ENCODE measurements at places on chromosomes 1 and 21. TPM values are rescaled to one million over a fixed set of nuclear protein-coding genes. Genes with fewer than 3 reads are reported as not detected.

The RGS16 gene
- polyA plus RNA-seq, result 0.41 TPM

The ERG gene
- polyA plus RNA-seq, result 1.2 TPM

The CAMSAP2 gene
- polyA plus RNA-seq, result 10.9 TPM

The PLA2G2D gene
- polyA plus RNA-seq, result not detected

DNA sequence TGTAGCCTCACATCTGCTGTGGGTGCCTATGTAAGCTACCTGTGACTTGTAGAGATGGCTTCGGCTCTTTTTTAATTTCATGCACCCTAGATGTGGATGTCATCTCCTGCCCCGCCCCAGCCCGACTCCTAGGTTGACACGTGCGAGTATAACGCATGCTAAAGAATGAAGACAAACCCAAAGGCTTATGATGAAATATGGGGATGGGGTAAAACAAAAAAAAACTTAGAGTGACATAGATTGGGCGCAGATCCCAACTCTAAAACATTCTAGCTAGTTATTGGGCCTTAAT lies 613 bp upstream of the ERO1B start:
- no peak for DNase-seq

DNA sequence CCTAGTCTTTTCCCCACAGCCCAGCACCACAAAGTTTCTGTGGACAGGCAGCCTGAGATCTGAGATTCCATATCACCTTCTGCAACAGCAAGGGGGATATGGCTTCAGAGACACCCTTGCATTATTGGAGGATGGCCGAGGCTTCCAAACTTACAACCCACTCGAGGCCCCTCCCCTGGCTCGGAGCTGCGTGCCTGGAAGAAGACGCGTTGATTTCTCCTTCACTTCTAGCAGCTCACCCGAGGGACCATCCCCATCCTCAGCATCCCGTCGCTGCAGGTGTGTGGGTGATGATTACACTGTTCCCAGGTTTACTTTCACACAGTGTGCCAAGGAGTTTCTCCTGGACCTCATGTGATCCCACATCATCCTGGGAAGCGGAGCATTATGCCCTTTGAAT lies 277.9 kb downstream of the MATN1 start:
- no peak for DNase-seq

All from GM23248 (cell line).